Esophagus muscularis mucosa (tissue), 4 donors: ENCODE measurements at places on chromosomes 5 and 9.
A peak's percentile ranks its signal among the peaks of the same experiment; 100 is the strongest.

DNA sequence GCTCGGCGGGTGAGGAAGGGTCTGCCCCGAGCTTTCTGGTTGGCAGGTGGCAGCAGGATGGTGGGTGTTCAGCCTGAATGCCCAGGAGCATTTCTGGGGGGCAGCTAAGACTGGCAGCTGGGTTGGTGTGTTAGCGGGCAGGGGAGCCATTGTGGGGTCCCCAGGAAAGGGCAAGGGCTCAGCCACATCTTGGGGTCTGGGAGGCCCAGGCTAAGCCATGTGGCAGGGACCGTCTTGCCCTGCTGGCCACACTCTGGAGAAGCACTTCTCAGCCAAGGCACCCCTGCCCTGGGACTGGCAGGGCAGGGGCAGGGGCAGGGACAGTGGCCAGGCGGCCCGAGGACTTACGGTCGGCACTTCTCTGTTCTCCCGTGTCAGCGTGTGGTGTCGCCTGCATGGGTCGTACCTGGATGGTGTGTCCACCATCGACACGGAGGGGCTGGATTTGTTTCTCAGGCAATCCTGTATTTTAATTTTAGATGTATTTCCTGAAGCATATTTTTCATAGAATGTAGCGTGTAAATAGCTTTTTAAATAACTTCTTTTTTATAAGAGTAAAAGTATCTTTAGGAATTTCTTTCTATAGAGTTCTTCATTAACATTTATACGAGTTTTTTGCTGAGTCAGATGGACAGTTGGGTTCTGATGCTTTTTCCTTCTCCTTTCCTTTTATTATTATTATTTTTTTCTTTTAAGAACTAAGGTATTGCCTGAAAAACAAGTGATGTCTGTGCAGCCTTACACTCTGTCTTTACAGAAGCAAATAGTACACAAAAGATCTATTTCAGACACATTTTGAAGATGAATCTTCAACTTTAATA is 102.0 kb downstream of the PHF2 start:
- peak; percentile 84 for DNase-seq

GRCh38 chr5:127400946-127401670 is 110.5 kb downstream of the MEGF10 start:
- DNase-seq: no peak

DNA sequence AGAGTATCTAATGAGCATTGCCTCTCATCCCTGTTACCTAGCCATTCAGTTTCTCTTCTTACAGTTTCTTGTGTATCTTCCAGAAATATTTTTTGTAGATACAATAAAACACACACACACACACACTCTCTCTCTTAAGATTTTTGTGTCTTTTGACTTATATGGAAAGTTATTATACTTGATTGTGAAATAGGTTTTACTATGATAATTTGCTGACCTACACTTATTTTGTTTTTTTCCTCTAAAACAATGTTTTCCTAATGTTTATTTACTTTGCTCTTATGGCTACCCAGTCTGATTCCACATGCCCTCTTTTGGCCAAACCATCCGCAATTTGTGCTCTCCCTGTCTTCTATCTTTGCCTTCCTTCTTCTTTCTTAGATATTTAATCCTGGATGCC is 25.3 kb downstream of the LRRTM2 start:
- no peak for DNase-seq

GRCh38 chr5:17401470-17402288 is 96.4 kb upstream of the TAF11L2 start:
- peak; percentile 37 for DNase-seq

GRCh38 chr9:34992376-34992951 is 2.9 kb downstream of the DNAJB5 start:
- DNase-seq: no peak

DNA sequence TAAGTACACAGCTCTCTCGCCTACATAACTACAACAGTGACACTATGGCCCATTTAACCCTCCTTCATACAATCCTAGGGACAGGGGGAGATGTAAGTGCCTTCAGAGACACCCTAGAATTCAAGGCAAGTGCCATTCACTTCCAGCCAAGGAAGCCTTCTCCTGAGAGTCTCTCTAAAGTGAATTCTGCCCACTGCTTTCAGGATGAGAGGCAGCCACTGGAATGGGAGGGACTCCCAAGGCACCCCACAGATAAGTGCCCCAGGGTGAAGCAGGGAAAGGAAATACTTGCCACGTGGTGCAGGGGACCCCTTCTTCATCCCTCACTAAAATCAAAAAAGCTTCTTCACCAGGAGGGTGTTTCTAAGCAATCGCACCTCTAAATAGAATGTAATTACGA is 283.7 kb downstream of the ZNF608 start:
- no peak for DNase-seq
